ENCODE measurements at places on chromosomes 12 and 14. TPM values are rescaled to one million over a fixed set of nuclear protein-coding genes. Genes with fewer than 3 reads are reported as not detected.

- H3K36me3 ChIP-seq: peaks cover 42% of the 10 kb centered on the region
- H3K4me1 ChIP-seq: peaks cover 65% of the 10 kb centered on the region
- H3K4me3 ChIP-seq: no peak overlapping the region
Measured at GRCh38 chr12:12818701-12819100, 5.6 kb downstream of the DDX47 start.

DNA sequence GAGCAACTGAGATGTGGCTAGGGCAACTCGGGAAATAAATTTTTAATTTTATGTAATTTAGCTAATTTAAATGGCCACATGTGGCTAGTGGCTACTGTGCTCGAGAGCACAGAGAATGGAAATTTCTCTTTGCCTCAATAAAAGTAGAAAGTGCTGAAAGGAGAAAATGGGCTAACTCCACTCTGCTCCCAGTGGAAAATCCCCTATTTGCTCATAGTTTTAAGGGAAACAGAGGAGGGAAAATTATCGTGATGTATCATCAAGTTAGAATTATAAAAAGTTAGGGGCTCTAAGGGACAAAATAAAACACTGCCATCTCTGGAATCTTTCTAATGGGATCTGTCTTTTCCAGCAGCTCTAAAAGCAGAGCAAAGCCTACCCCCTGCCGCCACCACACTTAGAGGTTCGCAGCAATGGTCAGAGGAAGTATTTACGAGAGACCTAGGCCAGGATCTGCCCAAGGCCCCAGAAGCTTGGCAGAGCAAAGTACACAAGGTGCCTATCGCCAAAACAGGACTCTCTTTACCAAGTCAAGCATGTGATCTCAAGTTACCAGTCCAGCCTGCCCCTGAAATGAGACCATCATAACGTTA lies 220.7 kb downstream of the PPM1H start:
- H3K4me3 ChIP-seq: no peak overlapping the region
- no peak for DNase-seq
- no peaks in the 10 kb centered on the region for H3K36me3 ChIP-seq
- no peaks in the 10 kb centered on the region for H3K4me1 ChIP-seq
- H3K27me3 ChIP-seq: no peaks in the 10 kb centered on the region
- no peak overlapping the region for H3K27ac ChIP-seq

DNA sequence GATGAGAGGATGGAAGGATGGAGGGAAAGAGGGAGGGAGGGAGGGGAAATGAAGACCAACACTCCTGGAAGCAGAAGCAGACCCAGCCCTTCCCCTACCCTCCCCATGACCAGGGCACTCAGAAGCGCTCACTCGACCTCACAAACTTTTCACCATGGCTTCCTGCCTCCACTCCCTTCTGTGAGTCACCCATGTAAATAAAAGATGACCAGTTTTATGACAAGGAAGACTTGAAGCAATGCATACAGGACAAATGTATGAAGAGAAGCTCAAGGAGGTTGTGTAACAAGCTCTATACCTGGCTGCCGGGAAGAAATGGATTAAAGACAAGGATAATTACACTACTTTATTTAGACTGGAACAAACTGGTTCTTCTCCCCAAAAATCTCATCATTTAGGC lies 63.8 kb downstream of the CDC42BPB start:
- H3K36me3 ChIP-seq: peaks cover 6% of the 10 kb centered on the region
- no peaks in the 10 kb centered on the region for H3K27me3 ChIP-seq
- no peak overlapping the region for H3K4me3 ChIP-seq
- no peak for DNase-seq
- no peak overlapping the region for H3K27ac ChIP-seq

DNA sequence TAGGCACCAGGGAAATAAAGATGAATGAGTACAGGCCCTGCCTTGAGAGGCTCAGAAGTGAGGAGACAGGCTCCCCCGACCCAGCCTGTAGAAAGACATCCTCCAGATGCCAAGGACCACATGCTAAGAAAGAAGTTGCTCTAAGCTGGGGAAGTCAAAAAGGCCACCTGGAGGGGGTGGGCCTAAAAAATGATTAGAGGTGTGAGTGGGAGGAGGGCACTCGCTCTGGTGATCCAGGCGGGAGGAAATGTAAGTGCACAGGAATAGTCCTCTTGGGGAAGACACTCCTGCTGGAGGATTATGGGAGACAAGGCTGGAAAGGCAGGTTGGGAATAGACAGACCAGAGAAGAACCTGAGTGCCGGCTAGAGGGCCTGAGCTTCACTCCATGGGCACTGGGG lies 32.2 kb downstream of the SMUG1 start:
- H3K27ac ChIP-seq: no peak overlapping the region
- H3K36me3 ChIP-seq: no peaks in the 10 kb centered on the region
- H3K27me3 ChIP-seq: peaks cover 9% of the 10 kb centered on the region
- DNase-seq: no peak
- H3K4me3 ChIP-seq: no peak overlapping the region

The RAP1B gene
- 170 TPM for total RNA-seq

DNA sequence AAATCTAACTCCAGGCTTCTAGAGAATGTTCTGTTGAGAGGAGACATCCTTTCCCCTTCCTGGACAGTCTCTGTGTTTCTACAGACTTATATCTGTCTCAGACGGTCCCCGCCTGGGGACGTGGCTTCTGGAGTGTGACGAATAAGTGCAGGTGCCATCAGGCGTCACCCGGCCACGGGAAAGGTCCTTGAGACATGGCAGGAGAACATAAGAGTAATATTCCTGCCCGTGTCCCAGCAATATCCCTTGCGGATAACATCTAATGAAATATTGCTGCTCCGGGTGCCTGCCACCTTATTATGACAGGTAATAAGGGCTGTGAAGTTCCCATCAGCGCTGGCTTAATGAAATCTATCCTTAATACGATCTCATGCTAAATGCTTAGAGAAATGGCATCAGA lies 139.6 kb downstream of the PIWIL1 start:
- peaks cover 2% of the 10 kb centered on the region for H3K27me3 ChIP-seq
- H3K4me1 ChIP-seq: no peaks in the 10 kb centered on the region
- no peak for DNase-seq
- no peak overlapping the region for H3K4me3 ChIP-seq
- H3K36me3 ChIP-seq: no peaks in the 10 kb centered on the region

GRCh38 chr12:47214001-47214619 lies 134.4 kb upstream of the AMIGO2 start:
- H3K4me3 ChIP-seq: peak overlapping the region; percentile 94
- H3K27ac ChIP-seq: peak overlapping the region; percentile 100
- H3K36me3 ChIP-seq: peaks cover 90% of the 10 kb centered on the region
- no peak for DNase-seq

- no peak overlapping the region for H3K27ac ChIP-seq
- H3K4me3 ChIP-seq: no peak overlapping the region
- peaks cover 42% of the 10 kb centered on the region for H3K36me3 ChIP-seq
Measured at GRCh38 chr14:89408907-89409700, 7.9 kb downstream of the FOXN3 start.

The RNASE3 gene
- total RNA-seq: not detected

DNA sequence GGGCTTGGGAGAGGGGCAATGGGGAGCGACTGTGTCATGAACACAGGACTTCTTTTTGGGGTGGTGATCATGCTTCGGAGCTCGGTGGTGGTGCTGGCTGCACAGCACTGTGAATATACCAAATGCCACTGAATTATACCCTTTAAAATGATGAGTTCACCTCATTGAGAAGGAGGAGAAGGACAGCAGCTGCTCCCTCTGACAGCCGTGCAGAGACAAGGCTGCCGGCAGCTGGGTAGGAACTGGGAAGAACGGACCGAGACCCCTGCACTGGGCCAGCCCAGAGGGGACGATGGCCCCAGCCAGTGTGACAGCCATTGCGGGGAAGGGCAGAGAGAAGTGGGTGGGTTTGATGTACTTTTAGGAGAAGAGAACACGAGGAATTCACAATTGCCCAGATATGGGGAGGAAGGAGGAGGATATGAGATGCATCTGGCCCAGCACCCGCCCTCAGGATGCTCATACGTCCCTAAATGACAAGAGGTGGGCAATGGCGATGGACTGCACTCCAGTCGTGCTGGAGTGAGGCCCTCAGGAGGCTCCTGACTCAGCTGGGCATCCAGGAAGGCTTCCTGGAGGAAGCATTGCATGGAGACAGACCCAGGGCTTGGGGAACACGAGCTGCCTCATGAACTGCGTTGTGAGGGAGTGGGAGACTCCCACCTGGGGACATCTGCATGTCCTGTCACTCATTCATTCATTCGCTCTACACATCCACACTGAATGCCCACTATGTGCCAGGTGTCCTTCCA lies 64.3 kb upstream of the C14orf180 start:
- no peak for DNase-seq
- H3K4me1 ChIP-seq: no peaks in the 10 kb centered on the region
- H3K27ac ChIP-seq: no peak overlapping the region
- no peak overlapping the region for H3K4me3 ChIP-seq
- H3K36me3 ChIP-seq: no peaks in the 10 kb centered on the region
- H3K27me3 ChIP-seq: no peaks in the 10 kb centered on the region

DNA sequence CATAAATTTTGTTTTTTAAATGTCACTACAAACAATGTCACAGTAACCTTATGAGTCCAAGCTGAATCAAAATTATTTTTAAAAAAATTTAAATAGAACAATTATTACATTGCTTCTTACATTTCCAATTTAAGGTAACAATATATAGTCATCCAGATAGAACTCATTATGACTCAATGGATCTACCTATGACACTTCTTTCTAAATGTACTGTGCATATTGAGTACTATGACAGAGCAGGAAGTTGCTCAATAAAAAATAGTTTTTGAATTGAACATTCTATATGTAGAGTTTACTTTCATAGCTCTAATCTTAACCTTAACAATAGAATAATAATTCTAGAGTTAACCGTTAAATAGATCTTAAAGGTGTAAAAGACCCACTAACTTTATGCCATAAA lies 44.4 kb upstream of the ALG10 start:
- H3K4me3 ChIP-seq: no peak overlapping the region
- no peaks in the 10 kb centered on the region for H3K4me1 ChIP-seq
- peaks cover under 1% of the 10 kb centered on the region for H3K27me3 ChIP-seq
- H3K36me3 ChIP-seq: no peaks in the 10 kb centered on the region
- H3K27ac ChIP-seq: no peak overlapping the region
- no peak for DNase-seq

GRCh38 chr12:48366131-48366530 lies 15.4 kb upstream of the ZNF641 start:
- H3K4me1 ChIP-seq: peaks cover 6% of the 10 kb centered on the region
- H3K27ac ChIP-seq: no peak overlapping the region
- H3K27me3 ChIP-seq: no peaks in the 10 kb centered on the region
- H3K36me3 ChIP-seq: no peaks in the 10 kb centered on the region
- H3K4me3 ChIP-seq: no peak overlapping the region

- H3K27ac ChIP-seq: no peak overlapping the region
- no peak for DNase-seq
- no peak overlapping the region for H3K4me3 ChIP-seq
- no peaks in the 10 kb centered on the region for H3K36me3 ChIP-seq
- no peaks in the 10 kb centered on the region for H3K27me3 ChIP-seq
Measured at GRCh38 chr12:122158700-122159285, 15.2 kb downstream of the IL31 start.

- H3K36me3 ChIP-seq: no peaks in the 10 kb centered on the region
- no peak overlapping the region for H3K27ac ChIP-seq
- H3K4me3 ChIP-seq: no peak overlapping the region
- no peaks in the 10 kb centered on the region for H3K4me1 ChIP-seq
- peaks cover 14% of the 10 kb centered on the region for H3K27me3 ChIP-seq
Measured at GRCh38 chr12:131455581-131456110, 255.2 kb upstream of the SFSWAP start.

DNA sequence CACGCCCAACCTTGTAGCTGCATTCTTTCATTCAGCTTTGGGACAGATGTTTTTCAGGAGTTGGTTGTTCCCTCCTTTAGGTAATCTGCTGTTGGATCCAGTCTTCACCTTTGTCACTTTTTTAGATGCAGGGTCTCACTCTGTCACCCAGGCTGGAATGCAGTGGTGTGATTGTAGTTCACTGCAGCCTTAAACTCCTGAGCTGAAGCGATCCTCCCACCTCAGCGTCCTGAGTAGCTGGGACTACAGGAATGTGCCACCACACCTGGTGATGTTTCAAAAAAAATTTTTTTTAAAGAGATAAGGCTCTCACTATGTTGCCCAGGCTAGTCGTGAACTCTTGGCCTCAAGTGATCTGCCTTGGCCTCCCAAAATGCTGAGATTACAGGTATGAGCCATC lies 164.3 kb downstream of the KTN1 start:
- no peak for DNase-seq
- H3K4me3 ChIP-seq: no peak overlapping the region
- no peaks in the 10 kb centered on the region for H3K27me3 ChIP-seq

DNA sequence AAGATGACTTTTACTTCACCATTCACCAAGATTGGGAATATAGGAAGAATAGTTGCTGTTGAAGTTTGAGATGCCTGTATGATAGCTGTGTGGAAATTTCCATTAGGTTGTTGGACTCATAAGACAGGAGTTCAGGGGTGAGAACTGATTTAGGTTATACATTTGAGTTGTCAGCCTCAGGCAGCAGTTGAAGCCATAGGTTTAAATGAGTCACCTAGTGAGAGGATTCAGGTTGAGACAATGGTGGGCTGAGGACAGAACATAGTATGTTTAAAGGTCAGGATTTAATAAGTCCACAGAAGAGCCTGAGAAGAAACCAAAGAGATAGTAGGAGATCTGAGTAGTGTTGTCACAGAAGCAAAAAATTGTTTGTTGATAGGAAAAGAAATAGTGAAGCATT lies 63.6 kb upstream of the MON2 start:
- peaks cover 15% of the 10 kb centered on the region for H3K4me1 ChIP-seq
- peak overlapping the region; percentile 59 for H3K27ac ChIP-seq
- H3K4me3 ChIP-seq: no peak overlapping the region
- H3K36me3 ChIP-seq: peaks cover 32% of the 10 kb centered on the region

- H3K27me3 ChIP-seq: peaks cover 9% of the 10 kb centered on the region
- no peak overlapping the region for H3K4me3 ChIP-seq
- H3K36me3 ChIP-seq: no peaks in the 10 kb centered on the region
- no peak overlapping the region for H3K27ac ChIP-seq
Measured at GRCh38 chr14:106062502-106063272, 536.3 kb downstream of the TMEM121 start.

The FOXG1 gene
- total RNA-seq: not detected

- peaks cover 11% of the 10 kb centered on the region for H3K27me3 ChIP-seq
- peaks cover 26% of the 10 kb centered on the region for H3K4me1 ChIP-seq
Measured at GRCh38 chr12:11954181-11954580, 116.6 kb upstream of the BCL2L14 start.

Measured in activated naive CD4-positive, alpha-beta T cell treated with anti-CD3 and anti-CD28 coated beads for 36 hours (primary cell).